ENCODE measurements at places on chromosomes 3 and 15.

- no peak for DNase-seq
Observed at GRCh38 chr3:186536883-186537844, 7.0 kb downstream of the CRYGS start.

DNA sequence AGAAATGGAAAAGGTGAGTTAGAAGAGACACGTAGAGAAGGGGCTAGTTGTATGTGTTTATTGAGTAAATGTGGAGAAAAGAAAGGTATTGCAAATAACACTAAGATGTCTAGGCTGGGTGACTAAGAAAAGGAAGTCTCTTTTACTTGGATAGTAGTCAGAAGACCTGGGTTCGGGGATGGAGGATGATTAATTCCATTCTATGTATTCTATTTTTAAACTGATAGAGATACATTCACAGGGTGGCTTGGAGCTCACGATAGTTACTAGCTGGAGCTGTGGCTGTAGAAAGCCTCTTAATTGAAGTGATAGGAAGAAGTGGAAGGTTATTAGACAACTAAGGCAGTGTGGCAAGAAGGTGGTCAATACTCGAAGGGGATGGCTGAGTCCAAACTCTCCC, 65.9 kb upstream of the TNIK start:
- no peak for DNase-seq

DNA sequence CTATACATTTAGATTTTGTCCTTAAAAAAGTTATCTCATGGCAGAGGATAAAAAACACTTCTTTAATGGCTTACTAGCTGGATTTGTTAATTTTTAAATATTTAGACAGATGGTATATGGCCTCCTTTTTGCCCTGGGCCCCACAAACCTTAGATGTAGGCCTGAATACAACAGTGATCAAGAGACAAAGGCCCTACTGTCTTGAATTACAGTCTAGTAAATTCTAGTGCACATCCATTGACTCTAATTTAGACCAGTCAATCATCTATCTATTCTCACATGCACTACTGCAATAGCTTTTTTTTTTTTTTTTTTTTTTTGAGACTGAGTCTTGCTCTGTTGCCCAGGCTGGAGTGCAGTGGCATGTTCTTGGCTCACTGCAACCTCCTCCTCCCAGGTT, 452.8 kb downstream of the FHIT start:
- DNase-seq: no peak

GRCh38 chr15:57138349-57138788, 219.9 kb downstream of the TCF12 start:
- DNase-seq: no peak

DNA sequence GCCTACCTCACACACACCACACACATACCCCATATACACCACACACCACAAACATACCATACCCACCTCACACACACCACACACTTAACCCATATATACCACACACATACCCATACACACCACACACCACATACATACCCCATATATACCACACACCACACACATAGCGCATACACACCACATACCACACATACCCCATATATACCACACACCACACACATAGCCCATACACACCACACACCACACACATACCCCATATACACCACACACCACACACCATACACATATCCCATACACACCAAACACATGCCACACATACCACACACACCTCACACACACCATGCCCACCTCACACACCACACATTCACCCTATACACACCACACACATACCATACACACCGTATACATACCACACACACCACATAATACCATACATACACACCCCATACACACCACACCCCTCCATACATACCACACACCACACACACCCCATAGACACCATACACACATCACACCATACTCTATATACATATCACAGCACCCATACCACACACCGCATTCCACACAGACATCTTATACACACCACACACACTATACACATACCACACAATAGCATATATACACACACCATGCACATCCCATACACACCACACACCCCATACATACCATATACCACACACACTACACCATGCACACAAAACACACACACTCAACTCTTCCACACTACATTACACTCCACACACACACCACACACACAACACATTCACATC, 29.5 kb downstream of the APBA2 start:
- DNase-seq: no peak

DNA sequence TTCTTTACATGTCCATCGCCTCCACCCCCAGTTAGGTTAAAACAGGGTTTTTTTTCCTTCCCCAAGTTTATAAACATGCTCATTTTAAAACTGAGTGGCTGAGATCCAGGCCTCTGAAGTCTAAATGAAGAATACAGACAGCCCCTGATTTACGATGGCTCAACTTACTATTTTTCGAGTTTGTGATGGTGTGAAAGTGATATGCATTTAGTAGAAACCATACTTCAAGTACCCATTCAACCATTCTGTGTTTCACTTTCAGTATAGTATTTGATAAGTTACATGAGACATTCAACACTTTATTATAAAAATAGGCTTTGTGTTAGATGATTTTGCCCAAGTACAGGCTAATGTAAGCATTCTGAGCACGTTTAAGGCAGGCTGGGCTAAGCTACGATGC, 30.5 kb upstream of the GNB5 start:
- no peak for DNase-seq

GRCh38 chr15:42820811-42821210, 83.9 kb upstream of the CDAN1 start:
- DNase-seq: no peak

DNA sequence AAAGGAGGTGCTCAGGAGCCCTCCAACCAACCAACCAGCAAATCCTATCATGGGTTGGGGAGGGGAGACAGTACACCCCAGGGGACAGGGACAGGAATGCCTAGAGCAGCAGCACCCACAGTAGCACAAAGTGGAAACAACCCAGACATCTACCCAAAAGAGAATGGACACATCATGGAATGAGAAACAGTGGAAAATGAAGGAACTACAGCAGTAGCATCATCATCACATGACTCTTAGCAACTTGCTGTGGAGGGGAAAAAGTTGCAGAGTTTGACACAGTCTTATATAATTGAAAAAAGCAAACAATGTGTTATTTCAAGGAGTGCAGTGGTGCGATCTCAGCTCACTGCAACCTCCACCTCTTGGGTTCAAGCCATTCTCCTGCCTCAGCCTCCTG, 11.0 kb downstream of the C3orf22 start:
- DNase-seq: no peak

DNA sequence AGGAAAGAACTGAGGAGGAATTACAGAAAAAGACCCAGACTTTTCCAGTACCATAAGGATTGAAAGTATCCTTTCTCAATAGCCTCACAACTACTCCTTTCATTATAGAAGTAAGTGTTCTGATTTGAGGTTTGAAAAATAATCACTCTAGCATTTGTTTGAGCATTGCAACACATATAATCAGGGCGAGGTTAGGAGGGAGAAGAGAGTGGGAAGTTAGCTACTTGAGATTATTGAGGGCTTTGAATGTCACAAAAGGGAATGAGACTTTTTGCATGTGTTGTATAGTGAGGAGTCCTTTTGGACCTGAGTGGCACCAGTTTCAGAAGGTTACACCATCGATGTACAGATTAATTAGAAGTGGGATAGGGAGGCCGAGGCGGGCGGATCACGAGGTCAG, 65.2 kb upstream of the TNIK start:
- DNase-seq: no peak

DNA sequence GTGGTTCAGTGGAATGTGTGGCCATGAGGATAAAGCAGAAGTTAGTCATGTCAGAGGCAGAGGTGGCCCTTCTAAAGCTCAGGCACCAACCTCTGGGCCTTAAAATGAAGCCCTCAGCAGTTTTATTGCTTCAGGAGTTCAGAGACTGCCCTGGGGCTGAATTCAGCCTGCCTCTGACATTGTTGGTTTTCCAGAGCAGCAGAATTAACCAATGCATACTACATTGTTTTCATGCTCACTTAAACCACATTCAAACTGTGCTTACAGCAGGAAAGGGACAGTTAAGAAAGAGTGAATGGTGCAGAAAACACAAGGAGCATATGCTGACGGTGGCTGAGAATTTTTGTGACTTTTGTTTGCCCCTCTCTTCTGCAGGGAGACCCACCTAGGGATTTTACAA, 320.2 kb downstream of the CHST2 start:
- no peak for DNase-seq

DNA sequence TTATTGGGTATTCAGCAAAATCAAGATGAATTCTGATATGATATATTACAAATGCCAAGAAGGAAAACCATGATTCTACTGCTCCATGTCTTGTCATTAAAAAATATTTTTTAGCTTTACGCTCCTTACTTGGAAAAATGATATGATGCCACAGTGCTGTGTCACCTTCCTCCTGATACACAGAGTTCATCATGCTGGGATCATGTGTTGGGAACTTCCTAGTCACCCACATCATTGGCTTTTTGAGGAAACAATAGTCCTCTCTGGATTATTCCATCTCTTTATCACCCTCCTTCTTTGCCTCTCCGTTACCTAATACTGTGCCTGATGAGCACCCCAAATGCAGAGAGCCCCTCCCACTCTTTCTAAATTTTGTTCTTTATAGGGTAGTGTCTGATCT, 94.3 kb upstream of the PFN2 start:
- no peak for DNase-seq

DNA sequence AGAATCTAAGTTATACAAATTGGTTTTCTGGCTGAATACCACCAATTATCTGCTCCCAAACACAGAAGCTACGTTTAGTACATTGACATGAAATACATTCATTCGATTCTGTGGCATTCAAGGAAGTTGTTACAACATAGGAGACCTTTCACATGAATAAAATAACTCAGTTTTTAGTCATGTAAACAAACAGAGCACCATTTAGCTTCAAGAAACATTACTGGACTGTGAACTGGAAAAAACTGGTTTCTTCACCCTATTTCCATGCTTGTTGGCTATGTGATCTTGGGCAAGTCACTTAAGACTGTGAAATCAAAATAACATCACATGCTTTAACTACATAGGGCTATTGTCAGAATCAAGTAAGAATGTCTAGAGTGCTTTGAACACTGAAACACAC, 46.2 kb downstream of the NRG4 start:
- no peak for DNase-seq

DNA sequence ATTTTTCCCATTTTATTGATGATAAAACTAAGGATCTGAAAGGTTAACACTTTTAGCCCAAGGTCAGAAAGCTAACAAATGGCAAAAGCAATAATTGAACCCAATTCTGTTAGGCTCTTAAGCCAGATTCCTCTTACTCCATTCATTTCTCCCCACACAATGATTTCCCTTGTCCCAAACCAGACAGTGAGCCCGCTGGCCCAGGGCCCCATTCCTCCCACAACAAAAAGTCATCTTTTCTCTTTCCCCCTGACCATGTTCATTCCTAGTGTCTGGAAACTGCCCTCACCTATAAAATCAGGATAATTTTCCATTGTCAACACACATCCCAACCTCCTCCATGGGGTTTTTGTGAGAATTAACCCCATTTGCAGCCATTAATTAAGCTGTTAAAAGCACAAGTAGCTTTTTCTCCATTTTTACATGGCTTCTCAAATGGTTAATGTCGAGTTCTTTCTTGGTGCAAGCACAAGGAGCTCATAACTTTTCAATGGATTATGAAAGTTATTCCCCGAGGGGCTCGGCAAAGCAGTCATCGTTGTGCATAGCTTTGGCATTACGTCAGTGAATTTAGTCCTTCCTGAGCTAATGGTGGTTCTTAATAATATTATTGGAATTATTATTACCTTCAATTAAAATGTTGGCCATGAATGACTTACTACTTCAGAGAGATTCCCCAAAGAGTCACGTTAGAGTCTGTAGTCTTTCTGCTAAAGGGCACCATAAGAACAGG, 151.0 kb upstream of the WNT5A start:
- DNase-seq: no peak

GRCh38 chr3:128203169-128203568, 49.9 kb downstream of the EEFSEC start:
- DNase-seq: no peak

- DNase-seq: no peak
Observed at GRCh38 chr3:7385635-7386034, 524.7 kb downstream of the GRM7 start.

GRCh38 chr3:51392355-51393133, 1.5 kb downstream of the RBM15B start:
- DNase-seq: no peak

DNA sequence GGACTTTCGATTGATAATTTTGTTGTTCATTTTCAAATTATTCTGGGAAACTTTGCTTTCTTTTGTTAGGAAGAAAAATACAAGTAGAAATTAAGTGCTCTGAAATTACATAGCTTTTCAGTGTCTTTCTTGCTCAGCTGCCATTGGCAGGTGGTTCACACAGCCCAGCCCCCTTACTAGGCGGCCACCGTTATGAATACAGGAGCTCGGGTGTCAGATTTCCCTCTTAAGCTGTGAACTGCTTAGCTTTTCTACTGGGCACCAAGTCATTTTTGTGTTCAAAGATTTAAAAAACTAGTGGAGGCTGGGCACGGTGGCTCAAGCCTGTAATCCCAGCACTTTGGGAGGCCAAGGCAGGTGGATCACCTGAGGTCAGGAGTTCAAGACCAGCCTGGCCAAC, 55.2 kb downstream of the HMG20A start:
- DNase-seq: no peak

DNA sequence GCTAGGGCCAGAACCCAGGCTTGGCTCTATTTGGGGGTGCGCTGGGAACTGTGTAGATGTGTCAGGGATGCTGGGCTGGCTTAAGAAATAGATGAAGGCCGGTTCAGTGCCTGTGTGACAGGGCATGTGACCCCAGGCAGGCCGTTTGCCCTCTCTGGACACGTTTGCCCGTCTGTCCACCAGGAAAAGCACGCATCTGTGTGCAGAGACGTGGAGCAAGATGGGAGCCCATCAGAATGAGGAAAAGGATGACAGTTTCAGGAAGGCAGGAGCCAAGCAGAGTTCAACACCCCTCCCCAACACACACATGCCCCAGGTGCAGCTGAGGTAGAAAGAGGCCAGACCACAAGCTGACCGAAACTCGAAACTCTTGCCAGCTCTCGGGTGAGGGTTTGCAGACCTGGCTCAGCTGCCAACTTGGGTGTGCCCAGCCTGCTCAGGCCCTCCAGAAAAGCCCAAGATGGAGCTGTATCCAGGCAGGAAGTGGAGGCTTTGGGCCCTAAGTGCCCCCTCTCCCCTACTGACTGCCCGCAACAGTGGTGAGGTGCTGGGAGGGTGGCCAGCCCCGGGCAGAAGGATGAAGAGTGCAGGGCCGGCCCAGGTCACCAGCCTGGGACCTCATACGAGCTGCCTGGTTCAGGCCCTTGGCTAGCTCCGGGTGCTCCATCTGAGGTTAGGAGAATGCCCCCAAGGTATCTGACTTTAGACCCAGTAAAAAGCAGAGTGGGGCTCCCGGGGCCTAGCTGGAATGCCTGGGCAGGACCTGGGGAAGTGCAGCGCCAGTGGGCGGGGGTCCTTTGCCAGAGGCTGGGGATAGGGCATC, 10.2 kb upstream of the MESP1 start:
- DNase-seq: no peak

- DNase-seq: no peak
Observed at GRCh38 chr3:106018102-106018501, 149.3 kb upstream of the CBLB start.

- DNase-seq: no peak
Observed at GRCh38 chr3:184523825-184524615, 37.6 kb upstream of the EPHB3 start.

- DNase-seq: no peak
Observed at GRCh38 chr3:16400106-16400931, 113.2 kb downstream of the RFTN1 start.

GRCh38 chr15:35206060-35206675, 121.1 kb upstream of the NANOGP8 start:
- DNase-seq: no peak

- DNase-seq: no peak
Observed at GRCh38 chr3:60001369-60001768, 951.5 kb upstream of the CFAP20DC start.

GRCh38 chr15:43383070-43383469, 12.2 kb downstream of the TUBGCP4 start:
- DNase-seq: no peak

GRCh38 chr15:92619145-92620101, 36.2 kb downstream of the FAM174B start:
- DNase-seq: no peak

Measured in stimulated activated CD4-positive, alpha-beta T cell treated with anti-CD3 and anti-CD28 coated beads, Interleukin-1b, Interleukin-23, amount 100 ng/mL, for 24 hours (primary cell).